ENCODE measurements at places on chromosomes 7 and 10. TPM values are rescaled to one million over a fixed set of nuclear protein-coding genes. Genes with fewer than 3 reads are reported as not detected.

GRCh38 chr7:21941611-21942141 lies 4.0 kb downstream of the CDCA7L start:
- peak; percentile 42 for DNase-seq

- DNase-seq = no peak
Observed at GRCh38 chr10:102426803-102427287, 5.5 kb downstream of the CUEDC2 start.

The KLF14 gene
- not detected for total RNA-seq

- no peak for DNase-seq
Observed at GRCh38 chr10:6009961-6010360, 32.6 kb upstream of the IL15RA start.

- DNase-seq = no peak
Observed at GRCh38 chr10:19817231-19817933, 1.1 kb downstream of the PLXDC2 start.
